Progenitor cell of endocrine pancreas (in vitro differentiated cells): ENCODE measurements at places on chromosomes 4 and X. TPM values are rescaled to one million over a fixed set of nuclear protein-coding genes. Genes with fewer than 3 reads are reported as not detected.

DNA sequence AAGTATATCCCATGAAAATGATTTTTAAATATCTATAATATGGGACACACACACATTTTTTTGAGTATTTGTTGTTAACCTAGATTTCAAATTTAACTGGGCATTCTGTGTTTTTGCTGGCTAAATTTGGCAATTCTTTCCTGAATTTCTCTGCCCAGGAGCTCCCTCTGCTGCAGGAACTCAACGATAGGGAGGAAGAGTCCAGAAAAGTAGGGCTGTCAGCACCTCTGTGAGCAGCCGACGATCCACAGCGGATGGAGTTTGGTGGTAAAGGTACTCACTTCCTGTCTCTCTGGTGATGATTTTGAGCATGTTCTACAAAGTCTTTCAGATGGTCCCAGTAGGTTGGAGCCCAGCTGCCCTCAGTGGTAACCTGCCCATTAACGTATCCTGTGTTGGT is 23.1 kb upstream of the TMEM184C start:
- no peak for DNase-seq

DNA sequence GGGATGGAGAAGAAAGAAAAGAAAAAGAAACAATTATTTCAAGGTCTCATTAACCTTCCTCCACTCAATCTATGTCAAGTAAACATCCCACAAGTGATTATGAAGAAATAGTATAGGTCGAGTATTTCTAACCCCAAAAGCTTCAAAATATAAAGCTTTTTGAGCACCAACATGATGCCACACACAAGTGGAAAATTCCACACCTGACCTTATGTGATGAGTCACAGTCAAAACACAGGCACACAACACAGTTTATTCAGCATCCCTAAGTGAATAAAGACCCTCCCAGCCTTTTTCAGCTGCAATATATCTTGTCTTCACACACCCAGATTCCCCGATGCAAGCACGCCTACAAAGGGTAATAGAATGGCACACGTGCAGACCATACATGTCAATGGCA is 51.7 kb upstream of the VEGFC start:
- DNase-seq, result no peak

DNA sequence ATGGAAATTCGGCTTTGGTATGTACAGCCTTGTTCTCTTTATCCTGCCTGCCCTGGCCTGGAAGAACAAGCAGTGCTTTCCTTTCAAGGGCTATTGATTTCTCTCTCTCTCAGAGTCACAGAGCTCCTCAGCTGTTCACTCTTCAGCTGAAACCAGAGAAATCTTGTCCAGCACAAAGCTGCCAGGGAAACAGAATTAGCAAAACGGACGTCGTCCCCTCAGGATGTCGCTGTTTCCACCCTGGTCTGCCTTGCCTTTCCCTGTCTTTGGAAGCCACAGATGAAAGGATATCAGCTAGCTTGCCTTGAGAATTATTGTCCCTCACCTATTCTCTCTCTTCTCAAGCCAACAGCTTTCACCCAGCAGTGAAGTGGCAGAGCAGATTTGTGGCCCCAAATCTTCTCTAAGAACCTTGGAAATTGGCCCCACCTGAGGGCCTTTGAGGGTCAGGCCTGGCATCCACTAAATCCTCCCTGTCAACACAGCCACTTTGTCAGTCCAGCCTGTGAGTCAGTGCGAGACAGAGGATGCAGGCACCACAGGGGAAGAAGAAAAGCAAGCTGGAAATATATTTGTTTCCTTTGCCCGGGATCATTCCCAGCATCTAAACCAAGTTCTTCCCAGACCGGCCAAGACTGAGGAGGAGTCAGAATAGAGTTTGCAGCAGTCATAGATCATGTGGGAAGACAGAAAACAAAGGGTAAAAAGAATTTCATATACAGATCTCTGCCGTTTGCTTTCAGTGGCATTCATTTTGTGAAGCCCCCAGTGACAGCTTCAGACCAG is 63.8 kb upstream of the MTM1 start:
- DNase-seq, result no peak

Gene NRK
- 7.1 and 9.8 TPM in 2 replicates for total RNA-seq

Gene NDP
- total RNA-seq, result not detected in 2 replicates

Gene FRAS1
- total RNA-seq, result 163 and 166 TPM in 2 replicates

Gene AKAP4
- not detected in 2 replicates for total RNA-seq

Gene SLITRK4
- 14.5 and 15.7 TPM in 2 replicates for total RNA-seq

Gene SPANXN5
- not detected in 2 replicates for total RNA-seq

Gene ADH4
- not detected in 2 replicates for total RNA-seq
